Naive thymus-derived CD4-positive, alpha-beta T cell (primary cell): ENCODE measurements at places on chromosomes 13 and 19. TPM values are rescaled to one million over a fixed set of nuclear protein-coding genes. Genes with fewer than 3 reads are reported as not detected.

The PEAK3 gene
- total RNA-seq = 0.29 TPM

The CYP4F11 gene
- total RNA-seq = not detected

The GRK1 gene
- total RNA-seq = not detected

The DCT gene
- total RNA-seq = 1.9 TPM

The RNF225 gene
- total RNA-seq = 0.51 TPM

The ZNF254 gene
- 16.6 TPM for total RNA-seq

The PEG3 gene
- total RNA-seq = not detected

The DAND5 gene
- total RNA-seq = not detected

The VSTM1 gene
- not detected in 2 replicates for total RNA-seq

The SRRM5 gene
- total RNA-seq = 1.1 TPM
